Islet precursor cell (in vitro differentiated cells): ENCODE measurements at places on chromosomes 11 and 22.

GRCh38 chr22:48346911-48347310 is 1480.8 kb downstream of the BRD1 start:
- DNase-seq, result no peak

DNA sequence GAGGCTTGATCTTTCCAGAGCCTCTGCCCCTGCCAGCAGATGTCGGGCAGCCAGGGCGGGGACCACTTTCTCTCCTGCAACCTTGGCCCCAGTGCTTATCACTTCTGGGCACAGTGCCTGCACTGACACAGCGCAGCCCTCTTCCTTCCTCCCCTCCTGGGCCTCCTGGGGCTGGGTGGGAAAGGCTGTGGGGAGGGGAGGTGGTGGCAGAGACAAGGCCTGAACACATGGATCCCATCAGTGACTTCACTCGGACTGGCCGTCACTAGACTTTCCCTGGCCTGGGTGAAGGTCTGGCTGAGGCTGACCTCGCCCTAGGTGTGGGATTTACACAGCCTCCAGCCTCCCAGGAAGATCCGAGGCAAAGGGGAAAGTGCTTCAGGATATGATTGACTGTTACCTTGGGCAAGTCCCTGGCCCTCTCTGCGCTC is 68.1 kb downstream of the LRRC32 start:
- peak; percentile 56 for DNase-seq

DNA sequence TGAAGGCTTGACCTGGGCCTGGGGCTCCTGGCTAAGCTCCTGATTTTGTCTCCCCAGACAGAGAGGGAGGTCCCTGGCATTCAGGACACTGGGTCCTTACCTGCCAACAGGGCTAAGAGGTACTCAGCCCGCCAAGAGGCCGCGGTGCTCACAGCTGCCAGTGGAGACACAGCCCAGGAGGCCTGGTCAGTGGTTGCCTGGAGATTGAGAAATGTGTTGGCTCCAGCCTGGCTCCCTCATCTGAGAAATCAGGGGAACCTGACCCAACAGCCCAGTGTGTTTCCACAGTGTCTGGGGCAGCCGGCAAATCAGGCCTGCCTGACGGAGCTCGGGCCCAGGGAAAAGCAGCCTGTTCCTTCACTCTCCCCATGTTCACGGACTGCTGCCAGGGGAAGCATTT is 79.4 kb upstream of the NAV2 start:
- no peak for DNase-seq

DNA sequence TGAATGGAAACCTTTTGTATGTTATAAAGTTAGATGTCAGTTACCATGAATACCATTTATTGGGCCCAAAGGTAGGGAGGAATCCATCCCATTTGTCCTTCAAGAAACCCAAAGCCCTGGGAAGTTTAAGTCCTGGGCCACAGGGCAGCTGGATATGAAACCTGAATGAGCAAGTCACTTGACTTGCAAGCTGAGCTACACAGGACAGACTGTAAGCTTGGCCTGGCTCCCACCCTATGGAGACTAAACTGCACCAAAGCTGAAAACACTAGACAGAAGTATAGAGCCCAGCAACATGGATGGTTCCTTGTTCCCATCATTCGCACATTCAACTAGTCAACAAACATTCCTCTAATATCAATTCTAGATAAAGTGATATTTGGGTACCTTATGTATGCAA is 71.3 kb downstream of the KCNC1 start:
- DNase-seq, result no peak

DNA sequence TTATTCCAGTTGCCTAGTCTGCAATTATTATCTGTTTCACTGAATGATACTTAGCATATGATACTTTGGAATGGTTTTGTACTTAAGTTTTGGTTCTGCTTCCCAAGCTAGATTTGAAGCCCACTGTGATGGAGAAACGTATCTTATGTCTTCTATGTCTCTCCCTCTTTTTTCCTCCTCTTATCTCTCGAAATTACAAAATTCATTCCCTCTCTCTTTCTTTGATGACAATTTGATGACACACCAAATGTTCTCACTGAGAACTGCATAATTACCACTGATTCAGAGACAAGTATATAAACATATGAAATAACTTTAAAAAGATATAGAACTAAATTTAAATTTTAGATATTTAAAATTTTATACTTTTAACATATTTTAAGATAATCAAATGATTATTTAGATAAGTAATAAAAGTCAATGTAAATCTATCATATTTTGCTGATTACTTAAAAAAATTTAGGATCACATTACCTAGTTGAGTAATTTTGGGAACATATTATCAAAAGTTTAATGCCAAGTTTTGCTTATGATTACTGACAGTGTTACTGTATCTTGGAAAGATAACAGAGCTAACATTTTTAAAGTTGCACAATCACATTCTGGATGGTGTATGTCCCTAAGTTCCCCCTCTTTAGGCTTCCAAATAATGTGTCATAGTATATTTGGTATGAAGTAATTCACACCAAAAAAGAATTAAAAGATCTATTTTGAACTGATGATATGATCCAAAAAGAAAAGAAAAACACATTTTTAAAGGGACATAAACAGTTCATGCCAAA is 255.3 kb downstream of the SBF2 start:
- DNase-seq, result no peak
